SK-N-MC (cell line): ENCODE measurements at places on chromosomes 11 and 22.

DNA sequence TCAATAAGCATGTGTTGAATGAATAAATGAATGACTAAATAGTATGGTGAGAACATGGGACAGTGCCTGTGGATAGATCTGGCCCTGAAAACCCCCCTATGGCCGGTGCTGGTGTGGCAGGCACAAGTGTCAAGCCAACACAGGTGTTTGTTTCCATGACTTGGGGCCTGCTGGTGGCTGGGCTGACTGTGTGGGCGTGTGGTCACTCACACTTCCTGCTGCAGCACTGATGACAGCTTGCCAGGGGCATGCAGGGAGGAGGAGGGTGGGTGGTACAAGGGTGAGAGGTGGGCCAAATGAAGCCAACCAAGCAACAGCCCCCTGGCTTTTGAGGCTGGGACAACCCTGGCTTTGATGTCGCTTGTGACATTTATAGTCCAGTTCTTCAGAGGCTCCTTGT is 30.3 kb upstream of the ABCC8 start:
- DNase-seq = no peak

DNA sequence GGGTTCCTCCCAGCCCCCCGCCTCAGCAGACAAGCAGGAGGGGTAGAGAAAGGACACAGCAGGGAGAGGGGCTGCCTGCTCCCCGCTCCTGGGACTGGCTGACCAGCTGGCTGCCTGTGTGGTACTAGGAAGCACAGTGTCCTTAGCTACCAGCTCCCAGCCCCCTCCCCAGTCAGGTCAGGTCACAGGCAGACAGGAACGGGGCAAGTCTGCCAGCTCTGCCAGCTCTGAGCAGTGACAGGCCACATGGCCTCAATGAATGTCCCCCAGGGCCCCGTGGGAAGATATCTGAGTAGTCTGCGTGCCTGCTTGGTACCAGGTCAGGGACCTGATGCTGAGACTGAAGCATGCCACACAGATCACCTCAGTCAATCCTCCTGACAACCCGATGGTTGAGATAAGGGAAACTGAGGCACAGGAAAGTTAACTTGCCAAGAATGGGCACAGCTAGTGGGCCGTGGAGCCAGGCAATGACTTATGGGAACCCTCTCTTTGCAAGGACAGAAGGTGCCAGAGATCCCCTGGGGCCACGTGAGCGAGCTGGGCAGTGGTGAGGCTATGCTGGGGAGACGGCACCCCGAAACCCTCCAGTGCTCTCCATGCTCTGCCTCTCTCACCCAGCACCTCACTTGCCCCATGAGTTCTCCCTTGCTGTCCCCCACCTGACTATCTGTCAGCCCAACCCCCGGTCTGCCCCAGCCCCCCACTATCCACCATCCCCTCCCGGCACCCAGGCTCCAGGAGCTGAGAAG is 13.8 kb upstream of the MFNG start:
- DNase-seq = no peak

GRCh38 chr22:29784451-29785361 is 17.5 kb downstream of the UQCR10 start:
- no peak for DNase-seq

GRCh38 chr11:111459506-111460270 is 52.5 kb downstream of the BTG4 start:
- DNase-seq = no peak

DNA sequence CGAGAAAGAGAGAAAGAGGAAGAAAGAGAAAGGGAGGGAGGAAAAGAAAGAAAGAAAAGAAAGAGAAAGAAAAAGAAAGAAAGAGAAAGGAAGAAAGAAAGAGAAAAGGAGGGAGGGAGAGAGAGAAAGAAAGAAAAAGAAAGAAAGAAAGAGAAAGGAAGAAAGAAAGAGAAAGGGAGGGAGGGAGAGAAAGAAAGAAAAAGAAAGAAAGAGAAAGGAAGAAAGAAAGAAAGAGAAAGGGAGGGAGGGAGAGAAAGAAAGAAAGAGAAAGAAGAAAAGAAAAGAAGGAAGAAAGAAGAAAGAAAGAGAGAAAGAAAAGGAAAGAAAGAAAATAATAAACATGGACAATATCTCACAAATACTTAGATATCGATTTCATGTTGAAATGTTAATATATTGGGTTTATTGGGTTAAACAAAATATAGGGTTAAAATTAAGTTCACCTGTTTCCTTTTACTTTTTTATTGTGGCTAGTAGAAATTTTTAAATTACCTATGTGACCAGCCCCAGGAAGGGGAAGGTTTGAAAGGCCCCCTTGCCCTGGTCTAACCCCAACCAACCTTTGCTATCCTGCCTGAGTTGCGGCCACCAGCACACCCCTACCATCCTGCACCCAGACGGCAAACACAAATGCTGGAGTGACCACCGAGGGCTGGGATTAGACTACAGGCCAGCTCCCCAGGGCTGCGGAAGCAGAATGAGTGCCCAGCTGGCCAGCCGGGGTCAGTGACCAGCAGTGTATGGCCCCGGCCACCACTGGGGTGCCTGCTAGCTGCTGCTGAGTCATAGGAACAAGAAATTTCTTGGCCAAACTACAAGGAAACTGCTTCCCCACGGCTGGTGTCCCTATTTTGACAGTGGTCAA is 81.0 kb upstream of the FGF3 start:
- no peak for DNase-seq

DNA sequence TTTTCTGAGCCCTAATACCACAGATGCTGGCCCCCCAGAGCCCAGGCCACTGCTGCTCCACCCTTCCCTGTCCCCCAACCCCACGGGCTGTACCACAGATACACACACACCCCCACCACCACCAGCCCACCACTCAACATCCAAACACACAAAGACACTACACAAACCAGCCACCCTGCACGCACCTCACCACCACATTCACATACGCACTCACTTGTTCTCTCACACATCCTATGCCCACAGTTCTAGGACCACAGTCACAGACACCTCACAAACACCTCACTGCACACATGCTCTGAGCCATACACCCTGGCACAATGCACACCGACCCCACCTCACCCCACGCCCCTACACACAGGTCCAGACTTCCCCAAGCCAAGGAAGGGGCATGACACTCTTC is 22.5 kb upstream of the OAF start:
- no peak for DNase-seq

GRCh38 chr11:134045799-134046635 is 22.9 kb upstream of the JAM3 start:
- no peak for DNase-seq

DNA sequence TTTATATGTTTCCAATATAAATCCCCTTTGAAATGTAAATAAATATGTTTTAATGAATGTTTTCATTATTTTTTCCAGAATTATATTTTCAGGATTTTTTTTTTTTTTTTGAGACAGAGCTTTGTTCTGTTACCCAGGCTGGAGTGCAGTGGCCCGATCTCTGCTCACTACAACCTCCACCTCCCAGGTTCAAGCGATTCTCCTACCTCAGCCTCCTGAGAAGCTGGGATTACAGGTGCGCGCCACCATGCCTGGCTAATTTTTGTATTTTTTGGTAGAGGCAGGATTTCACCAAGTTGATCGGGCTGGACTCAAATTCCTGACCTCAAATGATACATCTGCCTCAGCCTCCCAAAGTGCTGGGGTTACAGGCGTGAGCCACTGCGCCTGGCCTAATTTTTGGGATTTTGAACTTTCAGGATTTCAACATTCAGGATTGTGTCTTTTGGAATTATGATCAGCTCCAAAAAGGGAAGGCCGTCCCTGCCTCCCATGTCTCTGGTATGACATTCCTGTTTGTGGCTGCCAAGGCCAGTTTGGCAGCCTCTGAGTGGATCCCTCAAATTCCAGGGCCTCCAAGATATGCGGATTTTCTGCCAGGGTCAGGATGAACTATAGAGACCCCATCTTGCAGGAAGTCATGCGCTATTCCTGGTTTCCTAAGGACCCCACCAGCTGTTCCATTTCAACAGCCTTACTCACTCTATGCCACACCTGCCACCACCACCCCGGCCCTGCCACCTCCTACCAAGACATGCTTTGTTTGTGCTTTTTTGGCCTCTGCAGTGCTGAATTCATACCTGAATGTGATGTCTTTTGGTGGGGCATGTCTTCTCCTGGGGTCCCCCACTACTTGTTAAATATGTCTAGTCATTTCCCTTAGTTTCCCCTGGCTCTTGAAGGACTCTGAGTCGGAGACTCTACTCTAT is 21.9 kb upstream of the TMPRSS4 start:
- no peak for DNase-seq

DNA sequence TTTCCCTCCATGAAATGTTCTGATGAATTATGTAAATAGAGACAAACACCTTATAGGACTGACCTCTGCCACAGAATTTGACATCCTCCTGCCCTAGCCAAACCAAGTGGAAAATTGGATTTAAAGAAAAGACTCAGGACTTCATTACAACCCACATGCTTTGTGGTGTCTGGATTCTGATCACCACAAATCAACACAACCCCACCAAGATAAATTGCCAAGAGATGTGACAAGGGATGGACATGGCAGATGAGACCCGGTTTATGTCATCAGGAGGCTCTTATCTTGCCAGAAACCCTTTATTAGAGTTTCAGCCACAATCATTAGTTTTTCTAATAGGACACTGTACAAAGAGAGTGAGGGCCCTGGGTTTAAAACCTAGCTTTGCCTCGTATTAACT is 57.9 kb upstream of the SLC6A5 start:
- no peak for DNase-seq

- no peak for DNase-seq
These were observed 70.4 kb downstream of the LRRC32 start for GRCh38 chr11:76600124-76600655.

DNA sequence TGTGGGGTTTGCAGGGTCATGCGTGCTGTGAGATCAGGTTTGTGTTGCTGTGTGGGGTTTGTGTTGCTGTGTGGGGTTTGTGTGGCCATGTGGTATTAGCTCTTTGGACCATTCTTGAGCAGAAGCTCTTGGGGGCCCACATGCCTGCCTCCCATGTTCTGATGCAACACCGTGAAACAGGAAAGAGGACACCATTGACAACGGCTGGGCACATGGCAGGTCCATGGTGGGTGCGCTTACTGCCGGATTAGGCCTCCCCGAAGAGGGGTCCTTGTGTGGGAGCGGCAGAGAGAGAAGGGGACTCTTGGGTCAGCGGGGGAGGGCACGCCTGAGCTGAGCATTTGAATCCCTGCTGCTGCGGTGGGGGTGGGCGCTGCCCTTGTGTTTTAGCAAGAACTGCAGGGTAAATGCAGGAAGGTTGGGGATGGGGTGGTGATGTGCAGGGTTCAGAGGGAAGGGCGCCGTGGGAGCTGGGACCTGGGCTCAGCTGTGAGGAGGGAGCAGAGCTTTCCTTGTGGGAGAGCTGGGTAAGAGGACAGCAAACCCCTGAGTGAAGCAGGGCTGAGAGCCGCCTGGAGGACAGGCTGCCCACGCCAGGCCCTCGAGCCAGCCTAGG is 361.5 kb downstream of the TBC1D22A start:
- DNase-seq = no peak

DNA sequence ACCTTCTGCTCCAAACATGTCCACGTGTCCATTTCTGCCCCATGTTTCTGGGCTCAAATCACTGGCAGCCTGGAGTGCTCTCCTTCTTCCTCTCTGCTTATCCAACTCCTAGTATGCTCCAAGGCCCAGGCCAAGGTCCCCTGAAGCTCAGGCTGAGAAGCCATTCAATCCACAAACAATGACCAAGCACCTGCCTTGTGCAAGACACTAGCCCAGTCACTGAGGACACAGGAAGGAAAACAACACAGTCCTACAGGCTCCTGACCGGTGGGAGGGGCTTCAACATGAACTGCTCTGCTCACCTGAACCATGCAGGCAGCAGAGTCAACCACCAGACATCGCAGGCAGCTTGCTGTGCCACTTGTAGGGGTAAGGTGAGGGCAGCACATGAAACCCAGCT is 93.6 kb downstream of the RPL27A start:
- DNase-seq = no peak

- DNase-seq = no peak
These were observed 21.1 kb downstream of the EIF3F start for GRCh38 chr11:8008212-8008611.

DNA sequence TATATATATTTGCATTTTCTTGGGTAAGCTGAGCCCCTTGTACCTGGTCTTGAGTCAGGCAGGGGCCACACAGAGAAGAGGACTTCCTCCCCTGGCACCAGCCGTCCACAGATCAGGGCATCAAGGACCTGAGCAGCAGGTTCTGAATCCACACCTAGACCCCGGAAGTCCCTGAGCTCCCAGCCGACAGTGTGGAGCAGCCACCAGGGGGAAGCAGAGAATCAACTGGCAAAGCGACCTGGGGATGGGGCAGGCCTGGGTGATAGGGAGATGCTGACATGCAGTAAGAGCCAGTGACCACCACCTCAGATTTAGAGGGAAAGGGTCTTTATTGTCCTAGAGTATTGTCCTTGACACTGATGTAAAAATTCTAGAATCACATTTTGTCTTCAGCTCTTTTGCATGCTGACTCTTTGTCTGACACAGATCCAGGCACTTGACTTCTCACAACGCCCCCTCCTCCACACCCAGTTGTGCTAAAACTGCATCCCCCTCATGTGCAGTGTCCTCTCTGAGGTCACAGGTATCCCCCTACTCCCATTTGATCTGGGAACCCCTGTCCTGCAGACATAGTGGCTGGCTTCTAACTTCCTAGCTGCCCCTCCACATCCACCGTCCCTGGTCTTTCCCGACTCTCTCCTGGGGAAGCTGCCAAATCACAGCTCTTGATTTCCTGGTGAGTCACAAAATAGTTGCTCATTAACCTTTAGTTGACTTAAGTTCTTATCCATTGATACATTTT is 109.3 kb downstream of the GGTLC2 start:
- DNase-seq = no peak

DNA sequence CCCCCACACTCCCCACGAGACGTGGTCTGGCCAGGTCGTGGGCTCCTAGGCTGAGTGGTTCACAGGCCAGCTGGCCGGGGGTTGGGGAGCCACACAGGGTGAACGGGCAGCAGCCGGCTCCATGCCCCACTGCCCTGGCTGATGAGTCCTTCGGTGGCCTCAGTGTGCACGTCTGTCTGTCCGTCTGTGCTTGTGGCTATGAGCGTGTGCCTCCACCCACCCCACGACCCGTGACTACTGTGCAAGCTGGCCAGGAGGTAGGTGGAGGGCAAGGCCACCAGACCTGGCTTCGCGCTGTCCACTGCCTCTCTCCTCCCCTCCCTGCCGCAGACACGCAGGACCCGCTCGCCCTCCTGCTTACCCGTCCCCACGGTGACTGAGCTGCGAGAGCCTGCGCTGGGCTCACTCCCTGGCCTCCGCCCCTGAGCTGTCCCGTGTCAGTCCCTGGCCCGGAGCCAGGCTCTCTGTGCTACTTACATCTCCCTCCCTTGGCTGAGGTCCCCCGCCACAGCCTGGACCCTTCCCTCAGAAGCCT is 14.1 kb downstream of the CSDC2 start:
- no peak for DNase-seq
